Tibial nerve (tissue), 4 donors: ENCODE measurements at places on chromosomes 16 and 17. TPM values are rescaled to one million over a fixed set of nuclear protein-coding genes. Genes with fewer than 3 reads are reported as not detected.
A peak's percentile ranks its signal among the peaks of the same experiment; 100 is the strongest.

DNA sequence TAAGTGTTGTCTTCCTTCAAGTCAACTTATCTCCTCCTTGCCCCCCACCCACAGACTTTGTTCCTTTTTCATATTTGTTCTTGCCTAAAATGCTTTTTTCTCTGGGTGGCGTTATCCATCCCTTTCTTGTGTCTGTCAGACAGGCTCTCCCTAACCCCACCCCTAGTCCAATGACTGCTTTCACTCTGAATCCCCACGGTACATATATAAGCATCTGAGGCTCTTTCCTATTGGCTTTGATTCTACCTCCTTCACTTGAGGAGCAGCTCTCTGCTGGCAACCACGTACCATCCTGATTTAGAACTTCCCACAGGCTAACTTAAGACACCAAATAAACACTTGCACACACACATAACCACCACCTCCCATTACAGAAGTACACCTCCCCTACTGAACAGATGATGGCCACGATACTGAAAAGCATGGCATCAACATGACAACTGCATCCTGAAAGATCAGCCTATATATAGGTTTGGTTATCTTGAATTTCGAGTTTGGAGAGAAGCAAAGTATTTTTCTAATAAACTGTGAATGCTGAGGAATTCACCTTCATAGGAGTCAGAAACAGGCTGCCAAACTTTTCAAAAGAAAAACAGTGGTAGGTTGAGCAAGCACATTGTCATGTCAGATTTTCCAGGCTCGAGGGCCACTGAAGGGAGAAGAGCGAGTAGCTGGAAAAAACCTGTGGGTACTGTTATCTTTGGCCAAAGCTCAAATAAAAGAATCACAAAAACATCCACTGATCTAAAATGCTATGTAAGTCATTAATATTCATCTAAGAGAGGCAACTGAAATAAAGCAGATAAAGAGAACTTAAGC, 24.3 kb downstream of the STAT3 start:
- DNase-seq, result peak; percentile 23

DNA sequence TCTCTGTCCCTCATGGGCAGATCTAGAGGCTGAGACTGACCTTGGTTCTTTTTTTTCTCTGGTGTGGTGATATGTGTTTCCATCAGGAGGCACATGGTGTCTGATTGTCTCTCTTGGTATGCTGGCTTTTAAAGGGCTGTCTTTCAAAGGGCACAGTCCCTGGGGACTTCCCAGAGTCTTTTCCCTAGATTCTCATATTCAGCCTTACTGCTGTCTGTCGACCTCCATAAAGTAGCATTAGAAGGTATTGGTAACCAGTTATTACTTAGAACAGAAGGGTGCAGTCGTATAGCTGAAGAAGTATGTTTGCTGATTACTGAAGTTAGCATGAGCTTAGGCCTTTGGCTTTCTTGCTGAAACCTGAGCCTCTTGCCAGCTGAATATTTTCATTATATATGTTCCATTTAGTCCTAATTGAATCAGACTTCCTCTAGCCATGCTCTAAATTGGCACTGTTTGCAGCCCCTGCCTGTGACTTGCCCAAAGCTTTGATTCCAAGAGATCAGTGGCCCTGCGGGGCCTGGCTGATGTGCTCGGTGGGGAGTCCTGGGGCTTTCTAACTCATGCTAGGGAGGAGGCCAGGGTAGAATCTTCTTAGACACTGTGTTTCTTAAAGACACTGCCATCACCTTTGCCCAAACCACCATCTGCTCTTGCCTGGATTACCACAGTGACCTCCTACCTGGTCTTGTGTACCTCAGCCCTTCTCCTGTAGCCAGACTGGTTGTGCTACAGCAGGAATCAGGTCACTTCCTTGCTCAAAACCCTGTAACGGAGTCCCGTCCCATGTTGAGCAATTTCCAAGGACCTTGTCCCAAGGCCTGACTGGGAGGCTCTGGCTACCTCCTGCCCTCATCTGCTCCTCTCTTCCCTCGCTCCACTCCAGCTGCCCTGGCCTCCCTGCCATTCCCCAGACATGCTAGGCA, 71.5 kb downstream of the WWP2 start:
- no peak for DNase-seq

- no peak for DNase-seq
Measured at GRCh38 chr16:66568355-66568754, 2.1 kb downstream of the CMTM1 start.

DNA sequence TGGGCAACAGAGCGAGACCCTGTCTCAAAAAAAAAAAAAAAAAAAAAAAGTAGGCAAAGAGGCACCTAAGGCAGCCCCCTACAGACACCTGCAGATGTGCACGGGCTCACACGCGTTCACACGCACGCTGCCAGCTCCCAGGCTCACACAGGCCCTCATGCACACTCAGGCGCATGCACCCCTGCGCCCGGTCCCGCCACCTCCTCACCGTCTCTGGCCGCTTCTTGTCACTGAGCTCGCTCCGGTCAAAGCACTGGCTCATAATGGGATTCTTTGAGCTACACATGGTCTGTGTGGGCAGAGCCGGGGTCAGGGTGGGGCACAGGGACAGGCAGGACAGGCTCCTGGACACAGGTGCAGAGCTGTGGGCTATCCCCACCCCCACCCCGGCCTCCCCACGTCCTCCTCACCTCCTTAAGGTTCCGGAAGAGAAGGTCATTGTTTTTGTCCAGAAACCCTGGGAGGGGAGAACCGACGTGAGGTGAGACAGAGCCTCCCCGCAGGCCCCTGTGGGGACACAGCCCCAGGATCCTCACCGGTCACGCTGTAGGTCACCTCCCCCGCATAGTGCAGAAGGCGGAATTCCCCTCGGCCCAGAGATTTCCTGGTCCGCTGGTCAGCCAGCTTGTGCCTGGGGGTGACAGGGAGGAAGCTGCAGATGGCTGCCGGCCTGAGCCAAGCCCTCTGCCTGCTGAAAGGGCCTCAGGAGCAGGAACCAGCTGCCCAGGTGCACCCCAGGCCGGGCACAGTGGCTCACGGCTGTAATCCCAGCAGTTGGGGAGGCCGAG, 17.9 kb downstream of the MYO1C start:
- no peak for DNase-seq

The PGP gene
- total RNA-seq, result 27.0 TPM

DNA sequence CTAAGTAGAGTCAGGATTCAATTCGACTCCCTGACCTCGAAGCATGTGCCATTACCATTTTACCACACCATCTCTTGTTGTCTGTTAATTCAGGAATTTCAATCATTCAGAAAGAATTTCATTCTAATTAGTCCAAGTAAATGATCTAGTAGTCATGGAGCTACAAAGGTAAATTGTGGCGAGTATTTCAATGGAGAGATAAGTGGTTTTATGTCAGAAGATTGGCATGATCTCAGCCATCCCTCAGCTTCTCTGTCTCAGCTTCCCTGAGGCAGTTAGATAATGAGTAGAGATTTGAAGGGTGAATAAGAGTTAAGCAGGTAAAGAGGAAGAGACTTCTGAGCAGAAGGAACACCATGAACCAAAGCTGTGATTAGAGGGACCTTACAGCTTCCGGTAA, 93.6 kb downstream of the HS3ST4 start:
- no peak for DNase-seq

DNA sequence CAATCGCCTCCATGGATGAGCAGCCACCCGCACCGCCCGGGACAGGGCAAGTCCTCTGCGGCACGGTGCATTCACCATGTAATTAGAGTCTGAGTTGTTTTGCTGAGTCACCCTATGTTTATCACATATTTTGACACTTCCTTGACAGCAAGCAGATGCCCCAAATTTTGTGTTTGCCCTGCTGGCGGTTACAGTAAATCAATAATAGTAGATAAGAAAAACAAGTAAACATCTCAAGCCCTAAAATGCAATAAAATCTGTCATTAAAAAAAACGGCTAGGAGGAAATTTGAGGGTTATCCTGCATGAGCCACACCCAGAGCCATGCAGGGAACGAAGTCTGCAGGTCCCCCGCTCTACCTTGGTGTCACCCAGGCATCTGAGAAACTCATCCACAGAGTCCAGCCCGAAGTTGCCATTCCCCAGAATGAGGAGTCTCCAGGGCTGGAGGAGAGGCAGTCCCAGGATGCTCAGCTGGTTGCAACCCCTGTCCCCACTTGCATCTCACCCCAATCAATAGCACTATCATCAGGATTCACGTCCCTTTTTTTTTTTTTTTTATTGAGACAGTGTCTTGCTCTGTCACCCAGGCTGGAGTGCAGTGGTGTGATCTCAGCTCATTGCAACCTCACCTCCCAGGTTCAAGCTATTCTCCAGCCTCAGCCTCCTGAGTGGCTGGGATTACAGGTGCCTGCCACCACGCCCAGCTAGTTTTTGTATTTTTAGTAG, 16.5 kb upstream of the ST6GALNAC1 start:
- DNase-seq, result no peak

The IFI35 gene
- 38.4 TPM for total RNA-seq

The KARS1 gene
- 75.5 TPM for total RNA-seq

The TAF15 gene
- total RNA-seq, result 90.6 TPM

GRCh38 chr17:63848834-63849689, 6.6 kb upstream of the SMARCD2 start:
- DNase-seq, result peak; percentile 87

- DNase-seq, result no peak
Measured at GRCh38 chr17:11324846-11325420, 83.9 kb downstream of the SHISA6 start.

DNA sequence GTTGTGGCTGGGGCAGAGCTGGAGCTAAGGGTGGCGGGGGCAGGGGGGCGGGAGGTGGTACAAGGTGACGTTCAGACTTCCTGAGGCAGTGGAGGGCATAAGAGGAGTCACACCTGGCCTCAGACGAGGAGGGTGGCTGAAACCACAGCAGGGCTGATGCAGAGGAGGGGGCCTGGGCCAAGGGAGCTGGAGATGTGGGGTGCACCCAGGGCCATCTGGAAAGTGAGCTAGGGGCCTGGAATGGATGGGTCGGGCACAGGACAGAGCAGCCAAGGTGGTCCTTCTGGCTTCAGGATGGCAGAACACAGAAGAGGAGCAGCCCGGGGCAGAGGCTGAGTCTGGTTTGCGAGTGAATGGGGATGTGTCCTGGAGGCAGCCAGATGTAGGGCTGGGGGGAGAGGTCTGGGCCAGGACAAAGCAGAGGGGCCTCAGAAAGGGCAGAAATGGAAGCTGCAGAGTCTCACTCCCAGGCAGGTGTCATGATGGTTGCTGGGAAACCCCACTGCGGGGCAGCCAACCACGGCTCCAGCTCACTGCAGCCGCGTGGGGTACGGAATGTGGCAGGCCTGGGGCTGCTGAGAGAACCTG, 57.6 kb downstream of the PRMT7 start:
- no peak for DNase-seq

DNA sequence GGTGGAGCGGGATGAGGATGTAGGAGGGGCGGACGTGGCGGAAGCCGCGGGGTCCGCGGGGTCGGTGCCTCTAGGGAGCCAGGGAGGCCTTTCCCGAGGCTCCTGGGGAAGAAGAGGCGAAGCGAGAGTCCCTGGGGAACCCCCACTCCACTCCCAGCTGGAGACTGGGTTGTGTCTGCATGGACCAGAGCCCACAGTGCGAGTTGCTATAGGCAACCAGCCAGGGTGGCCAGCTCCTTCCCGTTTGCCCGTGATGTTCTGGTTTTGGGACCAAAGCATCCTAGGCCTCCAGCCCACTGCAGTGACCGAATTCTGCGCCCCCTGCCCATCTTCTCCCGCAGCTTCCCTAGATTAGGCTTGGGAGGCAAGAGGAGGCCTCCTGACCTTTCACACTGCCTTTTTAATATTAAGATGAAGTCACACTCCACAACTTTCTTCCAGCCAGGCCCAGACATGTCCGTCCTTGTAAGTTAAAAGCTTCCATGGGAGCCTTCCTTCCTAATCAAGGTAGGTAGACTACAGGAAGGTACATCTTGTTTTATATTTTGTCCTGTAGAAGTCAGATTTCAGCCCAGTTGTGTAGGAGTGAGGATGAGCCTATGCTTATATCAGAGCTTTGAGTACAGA, 469 bp downstream of the AMZ2 start:
- DNase-seq, result peak; percentile 56

DNA sequence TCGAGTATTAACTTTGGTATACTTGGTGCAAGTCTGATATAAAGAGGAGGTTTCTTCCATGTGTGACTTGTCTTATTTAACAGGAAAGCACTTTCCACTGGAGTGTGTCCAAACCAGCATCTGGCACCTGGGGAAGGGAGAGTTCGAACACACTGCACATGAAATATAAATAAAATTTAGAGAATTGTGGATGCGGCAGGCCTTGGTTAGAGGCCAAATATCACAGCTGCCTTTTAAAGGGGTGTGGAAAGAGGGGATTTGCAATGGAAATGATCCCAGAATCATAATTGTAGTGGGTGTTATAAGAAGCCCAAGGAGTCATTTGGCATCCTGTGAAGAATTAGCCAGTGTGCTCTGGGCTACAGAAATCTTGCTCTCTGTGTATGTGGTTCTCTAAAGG, 4.3 kb upstream of the NXN start:
- no peak for DNase-seq

DNA sequence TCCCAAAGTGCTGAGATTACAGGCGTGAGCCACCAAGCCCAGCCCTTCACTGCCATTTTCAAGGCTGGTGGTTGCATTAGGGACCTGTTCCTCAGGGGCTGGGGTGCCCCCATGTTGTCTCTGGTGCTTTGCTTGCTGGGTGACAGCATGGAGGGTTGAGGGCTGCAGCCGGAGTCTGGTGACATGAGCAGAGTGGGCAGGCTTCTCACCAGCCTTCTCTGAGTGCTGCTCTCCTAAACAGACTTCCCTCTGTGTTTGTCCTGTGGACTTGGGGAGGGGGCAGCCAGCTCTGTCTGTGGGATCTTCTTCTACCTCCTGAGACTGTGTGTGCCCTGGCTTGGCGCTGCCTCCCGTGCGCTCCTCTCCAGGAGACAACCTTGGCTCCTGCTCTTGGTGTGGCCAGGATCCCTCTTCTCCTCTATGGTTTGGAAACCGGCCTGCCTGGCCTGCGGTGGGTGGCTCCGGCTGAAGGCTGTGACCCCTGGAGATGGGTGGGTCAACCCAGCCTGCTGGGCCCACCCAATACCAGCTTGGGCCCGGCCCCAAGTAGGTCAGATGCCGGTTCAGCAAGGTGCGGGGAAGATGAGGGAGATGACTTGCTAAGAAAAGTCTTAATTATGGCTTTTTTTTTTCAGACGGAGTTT, 72.1 kb downstream of the PDPK1 start:
- DNase-seq, result no peak
